ENCODE measurements at places on chromosomes 6 and 20.

DNA sequence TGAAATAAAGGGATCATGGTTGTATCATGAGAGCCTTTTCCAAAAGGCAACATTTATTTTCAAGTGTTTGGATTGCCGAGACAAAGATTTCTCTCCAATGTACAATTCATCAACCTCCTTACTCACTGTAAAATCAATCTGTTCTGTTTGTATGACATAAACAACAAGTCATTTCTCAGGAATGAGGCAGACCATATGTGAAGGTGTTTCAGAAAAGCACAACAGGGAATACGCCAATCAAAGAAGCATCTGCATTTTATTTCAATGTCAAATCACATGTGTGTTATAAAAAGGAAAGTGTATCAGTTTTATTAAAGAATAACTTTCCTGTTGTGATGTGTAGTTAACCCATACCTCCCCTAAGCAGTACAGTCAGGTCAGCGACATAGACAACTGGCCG lies 653.7 kb downstream of the TFAP2A start:
- no peak overlapping the region for H3K4me3 ChIP-seq
- no peaks in the 10 kb centered on the region for H3K36me3 ChIP-seq
- no peak overlapping the region for H3K27ac ChIP-seq
- no peaks in the 10 kb centered on the region for H3K4me1 ChIP-seq
- H3K27me3 ChIP-seq = no peaks in the 10 kb centered on the region
- DNase-seq = no peak

- H3K36me3 ChIP-seq = no peaks in the 10 kb centered on the region
- no peak overlapping the region for H3K4me3 ChIP-seq
- H3K27me3 ChIP-seq = no peaks in the 10 kb centered on the region
- no peak overlapping the region for H3K27ac ChIP-seq
- no peak for DNase-seq
- H3K4me1 ChIP-seq = no peaks in the 10 kb centered on the region
Observed at GRCh38 chr6:92708270-92708669, 711.1 kb downstream of the EPHA7 start.

DNA sequence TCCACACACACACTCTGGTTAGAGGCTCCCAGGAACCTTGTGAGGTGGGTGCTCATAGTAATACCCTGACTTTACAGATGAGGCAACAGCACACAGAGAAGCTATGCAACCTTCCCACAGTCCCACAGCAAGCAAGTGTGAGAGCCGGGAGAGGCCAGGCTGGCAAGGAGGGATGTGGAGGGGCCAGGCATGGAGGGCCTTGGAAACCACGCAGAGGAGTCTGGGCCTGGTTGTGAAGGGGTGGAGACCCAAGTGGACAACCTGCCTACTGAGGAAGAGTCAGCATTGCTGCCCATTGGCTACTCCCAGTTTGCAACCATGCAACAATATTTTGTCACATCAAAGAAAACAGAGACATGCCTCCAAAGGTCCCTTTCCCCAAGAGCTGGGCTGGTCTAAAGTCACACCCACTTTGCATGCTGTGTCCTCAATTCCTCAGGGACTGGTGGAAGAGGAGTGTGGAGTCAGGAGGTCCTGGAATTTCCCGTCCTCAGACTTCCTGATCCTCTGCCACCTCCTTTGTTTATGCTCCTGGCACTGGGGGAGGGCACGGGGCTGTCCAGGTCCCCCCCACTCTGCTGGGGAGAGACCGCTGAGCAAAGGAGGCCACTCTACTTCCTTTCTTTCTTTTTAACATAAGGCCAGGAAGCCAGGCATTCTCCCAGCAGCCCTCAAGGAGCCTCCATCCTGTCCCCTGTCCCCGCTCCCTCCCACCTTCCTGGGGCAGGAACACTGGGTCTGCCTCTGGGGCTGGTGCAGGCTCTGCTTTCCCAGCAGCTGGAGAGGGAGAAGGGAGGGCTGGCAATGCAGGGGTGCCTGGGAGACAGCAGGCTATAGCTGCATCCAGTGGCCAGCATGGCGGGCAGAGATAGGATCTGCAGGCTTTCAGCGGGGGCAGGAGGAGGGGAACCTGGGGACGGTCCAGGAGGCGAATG lies 68.3 kb downstream of the NOL4L start:
- H3K27ac ChIP-seq = peak overlapping the region; percentile 54
- no peaks in the 10 kb centered on the region for H3K27me3 ChIP-seq
- no peak for DNase-seq

DNA sequence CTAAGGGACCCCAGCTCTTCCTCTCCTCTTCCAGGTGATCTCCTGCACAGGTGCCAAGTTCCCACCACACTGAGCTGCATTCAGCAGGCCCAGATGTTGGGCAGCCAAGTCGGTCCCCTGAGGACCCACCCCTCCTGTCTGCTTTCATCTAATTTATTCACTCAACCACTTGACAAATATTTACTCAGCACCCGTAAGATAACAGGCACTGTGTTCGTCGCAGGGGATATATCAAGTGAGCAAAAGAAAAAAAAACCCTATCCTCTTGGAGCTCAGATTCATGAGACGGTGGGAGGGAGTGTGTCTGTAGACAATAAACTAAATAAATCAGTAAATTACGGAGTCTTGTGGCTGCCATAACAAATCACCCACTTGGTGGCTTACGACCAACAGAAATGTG lies 143.6 kb downstream of the MRPL14 start:
- no peak overlapping the region for H3K4me3 ChIP-seq
- peaks cover 9% of the 10 kb centered on the region for H3K27me3 ChIP-seq
- DNase-seq = no peak
- H3K27ac ChIP-seq = no peak overlapping the region

GRCh38 chr6:168590406-168590805 lies 149.4 kb downstream of the SMOC2 start:
- H3K27me3 ChIP-seq = no peaks in the 10 kb centered on the region
- DNase-seq = no peak
- H3K4me3 ChIP-seq = no peak overlapping the region
- H3K36me3 ChIP-seq = no peaks in the 10 kb centered on the region
- H3K4me1 ChIP-seq = no peaks in the 10 kb centered on the region
- no peak overlapping the region for H3K27ac ChIP-seq

DNA sequence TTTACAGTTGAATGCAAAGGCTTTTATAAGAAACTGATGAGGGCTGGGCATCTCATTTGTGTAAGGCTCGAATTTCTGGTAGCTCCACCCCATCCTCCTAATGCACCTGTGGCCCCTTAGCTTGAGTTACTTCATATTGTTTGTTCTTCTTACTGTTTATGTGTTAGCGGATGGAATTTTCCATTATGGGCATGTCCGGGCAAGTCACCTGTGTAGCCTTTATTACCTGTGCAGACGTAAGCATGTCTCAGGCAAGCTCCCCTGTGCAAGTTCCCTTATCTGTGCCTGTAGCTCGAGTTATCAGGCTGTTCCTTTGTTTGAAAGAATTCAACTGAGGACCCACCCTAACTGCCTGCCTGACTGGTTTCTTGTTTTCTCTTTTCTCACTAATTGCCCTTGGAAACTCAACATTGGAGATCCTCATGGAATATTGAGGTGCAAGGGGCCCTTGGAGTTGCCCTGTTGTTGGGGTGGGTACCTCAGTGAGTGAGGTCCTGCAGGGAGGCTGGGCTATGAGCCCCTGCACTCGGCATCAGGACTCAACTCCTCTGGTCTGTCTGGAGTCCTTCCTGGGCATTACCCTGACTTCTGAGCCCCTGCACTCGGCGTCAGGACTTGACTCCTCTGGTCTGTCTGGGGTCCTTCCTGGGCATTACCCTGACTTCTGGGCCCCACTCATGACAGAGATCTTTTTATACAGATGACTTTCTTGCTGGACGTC lies 207.9 kb upstream of the SULF2 start:
- no peaks in the 10 kb centered on the region for H3K36me3 ChIP-seq
- peaks cover 11% of the 10 kb centered on the region for H3K4me1 ChIP-seq
- no peak for DNase-seq
- no peak overlapping the region for H3K4me3 ChIP-seq
- H3K27me3 ChIP-seq = no peaks in the 10 kb centered on the region
- H3K27ac ChIP-seq = no peak overlapping the region

DNA sequence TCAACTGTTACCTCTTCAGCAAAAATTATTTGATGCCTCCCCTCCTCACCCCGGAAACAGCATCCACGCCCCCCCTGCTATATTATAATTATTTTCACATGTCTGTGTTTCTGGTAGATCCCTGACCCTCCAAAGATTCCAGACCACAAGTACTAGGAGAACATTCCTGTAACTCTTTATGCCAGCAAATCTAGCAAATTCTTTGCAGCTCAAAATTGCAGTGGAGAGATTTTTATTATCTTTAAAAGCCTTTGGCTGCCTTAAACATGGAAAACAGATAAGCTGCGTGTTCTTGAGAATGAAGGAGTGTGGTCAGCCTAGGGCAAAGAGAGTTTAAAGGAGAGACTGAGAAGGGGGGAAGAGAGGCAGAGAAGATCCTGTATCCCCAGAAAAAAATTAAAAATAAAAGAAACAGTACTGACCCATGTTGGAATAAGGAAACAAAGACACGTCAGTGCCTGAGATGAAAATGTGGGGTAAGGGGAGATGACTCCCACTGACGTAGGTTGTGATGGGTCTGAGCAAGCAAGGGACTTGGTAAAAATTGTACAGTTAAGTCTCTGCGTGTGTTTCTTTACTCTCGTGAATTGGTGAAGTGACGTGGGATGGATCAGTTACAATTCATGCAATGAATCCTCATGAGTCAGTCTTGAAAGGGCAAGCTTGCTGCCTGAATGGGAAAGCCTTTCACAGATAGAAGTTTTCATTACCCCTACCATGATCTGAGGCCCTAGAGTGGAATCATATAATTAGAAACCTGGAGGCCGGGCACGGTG lies 8.3 kb downstream of the ID4 start:
- no peak for DNase-seq
- no peaks in the 10 kb centered on the region for H3K36me3 ChIP-seq
- no peaks in the 10 kb centered on the region for H3K4me1 ChIP-seq
- no peak overlapping the region for H3K4me3 ChIP-seq

DNA sequence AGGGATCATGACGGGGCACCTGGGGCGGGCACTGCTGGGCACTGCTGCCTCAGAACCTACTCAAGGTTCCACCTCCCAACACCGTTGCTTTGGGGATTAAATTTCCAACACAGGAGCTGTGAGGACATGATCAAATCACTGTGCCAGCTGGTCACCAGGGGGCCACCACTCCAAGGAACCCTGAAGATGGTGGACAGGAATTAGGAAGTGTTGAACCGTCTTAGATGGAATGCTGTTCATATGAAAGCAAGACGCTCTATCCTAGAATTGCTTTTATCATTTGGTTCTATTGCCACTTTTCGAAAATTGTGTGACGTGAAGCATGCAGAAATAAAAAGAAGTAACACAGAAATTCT lies 140.3 kb downstream of the DLL1 start:
- H3K4me1 ChIP-seq = peaks cover 10% of the 10 kb centered on the region
- no peak overlapping the region for H3K27ac ChIP-seq
- H3K36me3 ChIP-seq = no peaks in the 10 kb centered on the region
- peaks cover 14% of the 10 kb centered on the region for H3K27me3 ChIP-seq
- DNase-seq = no peak

- no peak overlapping the region for H3K27ac ChIP-seq
- H3K36me3 ChIP-seq = no peaks in the 10 kb centered on the region
- DNase-seq = no peak
- no peak overlapping the region for H3K4me3 ChIP-seq
- no peaks in the 10 kb centered on the region for H3K27me3 ChIP-seq
- no peaks in the 10 kb centered on the region for H3K4me1 ChIP-seq
Observed at GRCh38 chr6:6978731-6979130, 129.0 kb upstream of the RREB1 start.

- peak overlapping the region; percentile 69 for H3K4me3 ChIP-seq
- no peaks in the 10 kb centered on the region for H3K36me3 ChIP-seq
- peak overlapping the region; percentile 87 for H3K27ac ChIP-seq
- no peaks in the 10 kb centered on the region for H3K27me3 ChIP-seq
- H3K4me1 ChIP-seq = peaks cover 38% of the 10 kb centered on the region
- DNase-seq = no peak
Observed at GRCh38 chr6:45420083-45420908, 42.6 kb upstream of the SUPT3H start.

GRCh38 chr6:113691260-113691656 lies 165.9 kb upstream of the MARCKS start:
- no peak for DNase-seq
- no peak overlapping the region for H3K4me3 ChIP-seq
- no peaks in the 10 kb centered on the region for H3K27me3 ChIP-seq
- H3K36me3 ChIP-seq = no peaks in the 10 kb centered on the region
- no peaks in the 10 kb centered on the region for H3K4me1 ChIP-seq
- no peak overlapping the region for H3K27ac ChIP-seq

DNA sequence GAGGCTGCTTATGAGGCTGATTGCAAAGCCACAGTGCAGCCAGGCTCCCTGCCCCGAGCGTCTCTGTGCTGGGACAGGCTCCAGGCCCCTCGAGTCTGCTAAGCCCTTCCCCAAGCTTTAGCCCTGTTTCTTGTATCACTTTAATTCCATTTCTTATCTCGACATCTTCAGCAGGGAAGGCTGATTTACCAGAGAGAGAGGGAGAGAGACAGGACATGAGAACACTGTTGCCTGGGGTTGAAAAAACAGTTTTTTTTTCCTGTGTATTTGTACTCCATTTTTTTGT lies 386.5 kb downstream of the SMOC2 start:
- no peaks in the 10 kb centered on the region for H3K4me1 ChIP-seq
- H3K4me3 ChIP-seq = no peak overlapping the region
- no peak for DNase-seq
- no peaks in the 10 kb centered on the region for H3K36me3 ChIP-seq

GRCh38 chr6:90701926-90702325 lies 115.1 kb upstream of the MAP3K7 start:
- no peak overlapping the region for H3K4me3 ChIP-seq
- H3K4me1 ChIP-seq = peaks cover 28% of the 10 kb centered on the region
- no peak for DNase-seq
- no peaks in the 10 kb centered on the region for H3K36me3 ChIP-seq
- H3K27me3 ChIP-seq = no peaks in the 10 kb centered on the region
- peak overlapping the region; percentile 74 for H3K27ac ChIP-seq

DNA sequence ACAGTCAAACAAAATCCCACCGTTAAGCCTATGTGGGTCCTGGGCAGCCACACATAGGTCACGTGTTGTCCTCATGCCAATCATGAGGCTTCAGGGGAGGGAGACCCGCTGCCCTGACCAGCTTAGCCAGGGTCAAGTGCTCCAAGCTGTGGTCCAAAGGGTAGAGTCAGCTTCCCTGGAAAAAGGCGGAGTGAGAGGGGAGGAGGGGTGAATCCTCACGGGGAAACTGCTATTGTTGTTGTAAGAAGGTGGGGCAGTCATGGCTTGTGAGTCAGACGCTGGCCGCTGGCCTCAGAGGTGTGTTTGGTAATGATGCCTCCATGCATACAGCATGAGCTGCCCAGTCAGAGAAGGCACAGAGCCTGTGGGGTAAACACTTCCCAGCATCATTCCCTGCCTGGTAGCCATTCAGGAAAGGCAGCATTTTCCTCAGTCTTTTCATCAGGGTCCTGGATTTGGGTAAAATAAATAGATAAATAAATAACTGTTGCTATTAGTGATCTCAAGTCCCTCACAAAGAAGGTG lies 8.7 kb downstream of the CST3 start:
- no peak for DNase-seq
- H3K27me3 ChIP-seq = peaks cover 22% of the 10 kb centered on the region
- H3K4me3 ChIP-seq = no peak overlapping the region
- H3K4me1 ChIP-seq = no peaks in the 10 kb centered on the region

Data from DND-41 (cell line).